ENCODE measurements at places on chromosomes 7 and 10. TPM values are rescaled to one million over a fixed set of nuclear protein-coding genes. Genes with fewer than 3 reads are reported as not detected.

- H3K27me3 ChIP-seq = no peaks in the 10 kb centered on the region
- no peak overlapping the region for H3K4me3 ChIP-seq
- no peak for DNase-seq
- no peaks in the 10 kb centered on the region for H3K36me3 ChIP-seq
Observed at GRCh38 chr7:39054731-39055130, 77.0 kb downstream of the POU6F2 start.

- H3K27ac ChIP-seq = no peak overlapping the region
- no peak overlapping the region for H3K4me3 ChIP-seq
- no peaks in the 10 kb centered on the region for H3K36me3 ChIP-seq
- peaks cover 10% of the 10 kb centered on the region for H3K4me1 ChIP-seq
Observed at GRCh38 chr10:4046712-4047354, 261.8 kb upstream of the KLF6 start.

BAMBI gene
- 7.9 TPM for total RNA-seq

SMIM30 gene
- 55.6 TPM for total RNA-seq

GRCh38 chr7:152617056-152617455, 58.9 kb downstream of the XRCC2 start:
- H3K4me3 ChIP-seq = no peak overlapping the region
- H3K4me1 ChIP-seq = peaks cover 5% of the 10 kb centered on the region
- peaks cover 7% of the 10 kb centered on the region for H3K27me3 ChIP-seq
- no peaks in the 10 kb centered on the region for H3K36me3 ChIP-seq
- no peak for DNase-seq
- H3K27ac ChIP-seq = no peak overlapping the region

DNA sequence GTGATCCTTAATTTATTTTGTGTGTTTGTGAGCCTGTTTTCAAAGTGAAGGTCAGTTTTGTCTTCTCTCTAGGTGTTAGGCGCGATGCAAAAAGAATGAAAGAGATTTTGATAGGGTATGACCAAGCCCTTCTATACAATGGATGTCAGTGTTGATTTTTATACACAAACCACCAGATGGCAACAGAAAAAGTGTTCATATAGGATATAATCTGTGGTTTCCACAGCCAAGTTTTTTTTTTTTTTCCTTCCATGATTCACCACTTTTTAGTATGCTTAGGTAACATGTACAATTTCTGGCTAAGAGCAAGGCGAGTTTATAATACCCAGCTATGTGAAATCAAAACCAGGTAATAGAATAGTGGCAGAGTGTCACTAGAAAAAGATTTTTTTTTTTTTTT, 8.1 kb downstream of the SDK1 start:
- no peaks in the 10 kb centered on the region for H3K4me1 ChIP-seq
- no peak overlapping the region for H3K27ac ChIP-seq
- no peaks in the 10 kb centered on the region for H3K27me3 ChIP-seq
- no peaks in the 10 kb centered on the region for H3K36me3 ChIP-seq
- H3K4me3 ChIP-seq = no peak overlapping the region

IDI2 gene
- not detected for total RNA-seq

DNA sequence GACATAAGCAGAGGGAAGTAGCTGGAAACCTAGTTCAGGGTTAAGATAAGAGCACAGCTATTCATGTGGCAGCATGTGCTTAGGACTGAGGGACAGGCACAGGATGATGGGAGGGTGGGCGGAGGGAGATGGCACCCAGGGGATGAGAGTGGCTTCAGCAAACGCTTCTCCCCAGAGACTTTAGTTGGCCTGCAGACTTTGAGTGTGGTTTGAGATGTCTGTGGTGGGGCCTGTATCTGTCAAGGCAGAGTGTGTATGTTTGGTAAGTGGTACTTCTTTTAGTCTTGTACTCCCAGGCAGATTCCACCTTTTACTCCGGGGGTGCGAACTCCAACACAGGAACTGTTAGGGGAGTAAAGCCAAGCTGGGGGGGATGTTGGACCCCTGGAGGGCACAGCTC, 88.9 kb downstream of the WDFY4 start:
- no peaks in the 10 kb centered on the region for H3K27me3 ChIP-seq
- no peak overlapping the region for H3K4me3 ChIP-seq
- H3K4me1 ChIP-seq = no peaks in the 10 kb centered on the region
- no peak overlapping the region for H3K27ac ChIP-seq
- DNase-seq = no peak

STEAP4 gene
- total RNA-seq = 63.5 TPM

- H3K36me3 ChIP-seq = no peaks in the 10 kb centered on the region
- no peaks in the 10 kb centered on the region for H3K27me3 ChIP-seq
- no peak for DNase-seq
- H3K27ac ChIP-seq = no peak overlapping the region
Observed at GRCh38 chr7:128117691-128118090, 86.5 kb upstream of the LRRC4 start.

GRCh38 chr7:6168477-6168868, 104.0 kb downstream of the CYTH3 start:
- no peak overlapping the region for H3K4me3 ChIP-seq
- no peak overlapping the region for H3K27ac ChIP-seq
- no peaks in the 10 kb centered on the region for H3K4me1 ChIP-seq
- peaks cover 59% of the 10 kb centered on the region for H3K36me3 ChIP-seq
- no peaks in the 10 kb centered on the region for H3K27me3 ChIP-seq

DNA sequence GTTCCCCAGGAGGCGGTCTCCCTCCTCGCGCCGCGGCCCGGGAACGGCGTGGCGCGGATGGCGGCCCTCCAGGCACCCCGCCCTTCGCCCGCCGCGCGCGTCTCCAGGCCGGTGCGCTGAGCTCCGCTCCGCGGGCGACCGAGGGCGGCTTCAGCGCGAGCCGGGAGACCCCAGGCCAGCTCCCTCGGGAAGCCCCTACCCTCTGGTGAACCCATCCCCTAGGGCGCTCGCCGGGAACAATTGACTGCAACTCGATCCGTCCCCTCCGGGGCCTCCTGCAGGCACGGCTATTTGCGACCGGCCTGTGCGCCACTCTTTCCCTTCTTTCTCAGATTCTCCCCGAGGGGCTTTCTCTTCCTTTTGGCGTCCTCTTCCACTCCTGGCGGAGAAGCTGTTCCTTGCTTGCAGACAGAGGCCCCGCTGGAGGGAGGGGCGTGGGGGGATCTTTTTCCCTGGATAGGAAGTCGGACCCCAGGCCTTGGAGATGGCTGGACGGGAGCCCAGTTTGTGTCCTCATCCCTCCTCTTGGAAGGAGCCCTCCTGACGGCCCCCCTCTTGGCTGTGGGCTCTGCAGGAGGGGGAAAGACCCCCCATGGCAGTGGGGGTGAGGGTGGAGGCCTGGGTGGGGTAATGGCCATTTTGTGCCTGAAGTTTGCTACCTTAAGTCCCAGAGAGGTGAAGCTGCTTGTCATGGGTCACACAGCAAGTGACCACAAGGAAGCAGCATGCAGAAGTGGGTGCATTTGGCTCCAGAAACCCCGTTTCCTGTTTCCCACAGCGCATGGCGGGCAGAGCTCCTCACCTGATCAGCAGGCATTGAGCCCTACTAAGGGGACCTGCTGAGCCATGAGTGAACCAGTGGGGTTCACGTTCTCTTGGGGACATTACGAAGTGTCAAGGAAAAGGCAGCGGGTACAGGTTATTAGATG, 171.2 kb upstream of the TNRC18 start:
- no peaks in the 10 kb centered on the region for H3K36me3 ChIP-seq
- no peak for DNase-seq
- peaks cover 31% of the 10 kb centered on the region for H3K27me3 ChIP-seq
- H3K4me3 ChIP-seq = peak overlapping the region; percentile 66

FAM25A gene
- total RNA-seq = not detected

SEC61A2 gene
- total RNA-seq = 5.3 TPM

DNA sequence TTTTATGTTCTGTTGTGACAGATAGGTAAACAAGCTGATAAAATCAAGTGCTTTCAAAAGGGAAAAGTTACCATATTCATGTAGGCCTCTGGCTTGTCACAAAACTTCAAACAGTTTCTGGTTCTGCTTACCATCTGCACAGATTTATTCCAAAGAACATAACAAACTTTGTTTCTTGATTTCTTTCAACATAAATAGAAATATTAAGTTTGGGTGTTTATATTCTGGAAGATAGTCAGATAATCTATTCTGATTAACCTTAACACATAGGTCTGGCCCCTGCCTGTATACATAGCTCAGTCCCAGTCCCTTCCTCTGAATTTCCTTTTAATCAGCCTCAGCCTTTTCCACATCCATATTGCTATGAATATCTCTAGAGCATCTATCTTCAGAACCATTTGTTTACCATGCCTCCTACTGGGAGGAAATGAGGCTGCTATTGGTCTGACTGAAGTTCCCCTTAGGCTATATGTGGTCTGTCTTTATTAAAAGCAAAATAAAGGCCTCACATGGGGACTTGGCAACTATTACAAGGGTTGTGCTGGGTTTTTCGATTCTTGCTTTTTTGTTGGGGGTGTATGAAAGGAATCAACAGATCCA, 319.0 kb downstream of the HPSE2 start:
- H3K36me3 ChIP-seq = no peaks in the 10 kb centered on the region
- no peak overlapping the region for H3K27ac ChIP-seq
- DNase-seq = no peak
- no peaks in the 10 kb centered on the region for H3K4me1 ChIP-seq
- H3K4me3 ChIP-seq = no peak overlapping the region

DNA sequence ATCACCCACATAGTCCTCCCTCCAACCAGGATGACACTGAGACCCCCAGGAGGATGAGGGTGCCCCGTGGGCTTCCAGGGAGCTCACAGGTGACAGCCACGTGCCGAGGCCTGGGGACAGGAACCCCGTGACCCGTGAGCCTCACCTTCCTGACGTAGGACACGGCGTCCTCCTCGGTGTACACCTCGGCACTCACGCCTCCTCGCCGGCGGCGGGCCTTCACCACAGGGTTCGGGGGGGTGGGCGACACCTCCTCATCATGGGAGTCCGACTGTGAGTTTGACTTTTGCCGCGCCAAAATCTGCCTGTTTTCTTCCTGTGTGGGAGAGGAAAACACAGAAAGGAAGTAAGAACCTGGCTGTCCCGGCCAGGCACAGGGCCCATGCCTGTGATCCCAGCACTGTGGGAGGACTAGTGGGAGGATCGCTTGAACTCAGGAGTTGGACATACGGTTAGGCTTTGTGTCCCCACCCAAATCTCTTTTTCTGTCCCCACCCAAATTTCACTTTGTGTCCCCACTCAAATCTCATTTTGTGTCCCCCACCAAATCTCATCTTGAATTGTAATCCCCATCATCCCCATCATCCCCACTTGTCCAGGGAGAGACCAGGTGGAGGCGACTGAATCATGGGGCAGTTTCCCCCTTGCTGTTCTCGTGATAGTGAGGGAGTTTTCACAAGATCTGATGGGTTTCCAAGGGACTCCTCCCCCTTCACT, 45.9 kb upstream of the DNAAF5 start:
- no peaks in the 10 kb centered on the region for H3K4me1 ChIP-seq
- H3K27ac ChIP-seq = no peak overlapping the region
- no peak overlapping the region for H3K4me3 ChIP-seq
- DNase-seq = no peak
- H3K27me3 ChIP-seq = no peaks in the 10 kb centered on the region

SDK1 gene
- total RNA-seq = 10.0 TPM

DNA sequence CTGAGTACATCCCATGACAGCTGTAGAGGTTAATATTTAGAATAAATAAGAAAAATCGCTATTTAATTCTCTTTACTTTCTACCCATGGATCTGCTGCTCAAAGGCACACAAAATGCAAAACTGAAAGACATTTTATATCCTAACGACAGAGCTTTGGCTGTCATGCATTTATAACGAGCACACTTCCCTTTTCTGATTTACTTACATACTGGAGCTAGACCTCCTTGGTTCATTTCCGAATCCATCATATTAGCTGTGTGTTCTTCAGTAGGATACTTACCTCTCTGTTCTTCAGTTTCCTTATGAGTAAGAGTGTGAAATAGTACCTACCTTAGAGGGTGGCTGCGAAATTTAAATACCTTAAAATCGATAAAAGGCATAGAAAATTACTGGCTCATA, 10.9 kb downstream of the CALCR start:
- H3K4me1 ChIP-seq = peaks cover 7% of the 10 kb centered on the region
- H3K27me3 ChIP-seq = no peaks in the 10 kb centered on the region
- H3K4me3 ChIP-seq = no peak overlapping the region
- H3K36me3 ChIP-seq = no peaks in the 10 kb centered on the region
- no peak for DNase-seq
